ENCODE measurements at places on chromosomes 4 and X. TPM values are rescaled to one million over a fixed set of nuclear protein-coding genes. Genes with fewer than 3 reads are reported as not detected.
A peak's percentile ranks its signal among the peaks of the same experiment; 100 is the strongest.

The VEGFD gene
- total RNA-seq = not detected

The MAGEB2 gene
- not detected for total RNA-seq

The GUCY1A1 gene
- 0.44 TPM for total RNA-seq

The GPC3 gene
- total RNA-seq = 1.1 TPM

The NPNT gene
- total RNA-seq = not detected

The PNMA3 gene
- total RNA-seq = 4.6 TPM

The TRIM61 gene
- 1.9 TPM for total RNA-seq

The PLAC8 gene
- 124 TPM for total RNA-seq

The AREG gene
- 0.59 TPM for total RNA-seq

The XAGE2 gene
- total RNA-seq = not detected

The ELK1 gene
- total RNA-seq = 28.5 TPM

The F8 gene
- total RNA-seq = 2.7 TPM

- no peak for DNase-seq
These were observed 5.5 kb downstream of the GRIA2 start for GRCh38 chr4:157226035-157226434.

DNA sequence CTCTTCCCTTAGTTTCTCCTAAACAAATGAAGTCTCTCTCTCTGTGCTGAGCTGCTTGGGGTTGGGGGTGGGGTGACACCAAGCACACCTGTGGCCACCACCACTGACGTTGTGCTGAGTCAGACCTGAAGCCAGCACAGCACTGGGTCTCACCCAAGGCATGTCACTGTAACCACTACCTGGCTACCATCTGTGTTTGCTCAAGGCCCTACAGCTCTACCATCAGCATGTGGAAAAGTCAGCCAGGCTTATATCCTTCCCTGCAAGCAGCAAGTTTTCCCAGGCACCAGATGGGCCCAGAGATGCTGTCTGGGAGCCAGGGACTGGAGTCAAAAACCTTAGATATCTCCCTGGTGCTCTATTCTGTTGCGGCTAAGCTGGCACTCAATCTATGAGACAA, 6.9 kb downstream of the CXCL10 start:
- DNase-seq = no peak

GRCh38 chr4:95193391-95194224, 355.2 kb downstream of the UNC5C start:
- DNase-seq = no peak

DNA sequence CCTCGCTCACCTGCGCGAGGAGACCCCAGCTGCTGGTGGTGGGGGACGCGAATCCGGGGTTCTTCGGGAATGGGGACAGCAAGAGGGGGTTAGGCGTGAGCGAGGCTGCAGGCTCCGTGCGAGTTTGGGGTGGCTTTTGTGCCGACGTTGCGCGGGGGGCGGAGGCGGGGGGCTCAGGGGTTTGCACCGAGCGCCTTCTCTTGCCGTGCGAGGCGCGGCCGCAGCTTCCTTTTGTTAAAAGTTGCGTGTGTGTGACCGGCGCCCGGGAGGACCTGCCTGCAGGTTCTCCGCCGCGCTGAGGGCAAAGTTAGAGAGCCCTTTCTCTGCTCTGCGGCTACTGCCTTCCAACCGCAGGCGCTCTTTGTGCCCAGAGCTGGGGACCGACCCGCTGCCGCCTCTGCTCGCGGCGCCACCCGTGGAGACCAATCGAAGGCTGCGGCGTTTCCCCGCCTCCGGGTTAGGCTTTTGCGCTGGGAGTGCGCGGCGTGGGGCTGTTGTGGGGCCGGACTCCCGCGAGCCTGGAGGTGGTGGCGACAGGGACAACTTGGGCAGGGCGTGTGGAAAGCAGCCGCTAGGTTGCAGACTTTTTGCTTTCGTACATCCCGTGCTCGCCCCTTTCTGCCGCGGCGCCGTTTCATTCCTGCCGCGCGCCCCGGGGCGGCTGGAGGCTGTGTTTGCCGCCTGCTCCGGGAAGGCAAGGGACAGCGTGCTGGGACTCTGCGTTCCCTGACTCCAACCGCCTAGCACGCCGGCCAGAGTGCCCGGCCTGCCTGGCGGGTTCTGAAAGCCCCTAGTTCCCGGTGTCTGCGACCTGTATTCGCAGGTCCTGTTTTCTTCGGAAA, 716 bp downstream of the KIT start:
- peak; percentile 2 for DNase-seq

DNA sequence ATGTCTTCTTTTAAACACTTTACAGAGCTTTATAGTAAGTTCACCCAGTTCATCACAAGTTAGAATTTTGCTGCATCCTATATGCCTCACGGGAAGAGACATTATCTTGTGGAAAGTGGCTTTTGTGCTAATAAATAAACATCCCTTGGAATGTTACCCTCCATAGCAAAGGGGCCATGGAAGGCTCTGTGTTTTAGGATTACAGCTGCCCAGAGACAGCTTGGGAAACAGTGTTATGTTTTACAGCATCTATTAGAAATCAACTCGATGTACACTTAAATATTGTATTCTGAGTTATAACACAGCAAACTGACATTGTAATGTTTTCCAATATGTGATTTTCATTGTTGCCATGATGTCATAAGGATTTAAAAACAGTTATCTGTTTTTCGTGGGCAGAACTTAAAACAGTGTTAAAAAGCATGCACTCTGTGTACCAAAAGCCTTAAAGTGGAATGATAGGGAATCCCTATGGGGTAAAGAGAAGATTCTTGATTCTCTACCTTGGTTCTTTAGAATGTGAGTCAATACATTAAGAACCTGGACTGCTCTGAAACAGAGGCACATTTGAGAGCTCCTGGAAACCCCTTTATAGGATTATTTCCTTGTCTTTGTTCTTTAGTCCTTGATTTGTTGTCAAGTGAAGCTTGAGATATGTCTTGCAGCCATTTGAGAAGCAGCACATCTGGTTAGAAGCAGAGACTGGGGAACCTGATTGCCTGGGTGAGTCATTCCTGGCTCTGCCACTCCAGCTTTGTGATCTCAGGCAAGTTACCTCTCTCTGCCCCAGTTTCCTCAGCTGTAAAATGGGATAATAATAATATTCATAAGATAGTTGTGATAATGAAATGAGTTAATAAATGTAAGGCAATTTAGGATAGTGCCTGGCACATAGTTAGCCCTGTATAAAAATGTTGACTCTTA, 41.6 kb downstream of the ARHGAP10 start:
- DNase-seq = no peak

GRCh38 chrX:109403922-109404321, 78.0 kb downstream of the GUCY2F start:
- no peak for DNase-seq

- DNase-seq = no peak
These were observed 187.5 kb downstream of the NSUN7 start for GRCh38 chr4:40937140-40937725.

DNA sequence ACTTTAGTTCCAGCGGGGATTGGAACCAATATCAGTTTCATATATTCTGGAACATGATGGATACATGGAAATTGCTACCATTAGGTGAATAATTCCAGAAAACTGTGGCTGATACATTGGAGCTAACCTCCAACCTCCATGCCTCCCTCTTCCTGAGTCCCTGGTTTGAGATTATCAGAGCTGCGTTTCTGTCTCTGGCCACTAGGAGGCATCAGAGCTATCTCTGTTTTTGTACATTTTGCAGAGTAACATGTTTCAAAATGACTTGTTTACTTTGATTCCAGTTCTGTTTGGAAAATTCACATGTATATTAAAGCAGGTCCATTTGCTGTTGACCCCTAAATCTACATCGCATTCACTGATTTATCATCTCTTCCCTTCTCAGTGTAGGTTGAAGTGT, 2.4 kb upstream of the RAB40AL start:
- DNase-seq = peak; percentile 43

- DNase-seq = no peak
These were observed 64.9 kb downstream of the POLR2B start for GRCh38 chr4:57043347-57044251.

- no peak for DNase-seq
These were observed 56.5 kb downstream of the PRDM5 start for GRCh38 chr4:120865985-120866384.

- DNase-seq = no peak
These were observed 45.9 kb upstream of the WDR1 start for GRCh38 chr4:10162341-10163000.

DNA sequence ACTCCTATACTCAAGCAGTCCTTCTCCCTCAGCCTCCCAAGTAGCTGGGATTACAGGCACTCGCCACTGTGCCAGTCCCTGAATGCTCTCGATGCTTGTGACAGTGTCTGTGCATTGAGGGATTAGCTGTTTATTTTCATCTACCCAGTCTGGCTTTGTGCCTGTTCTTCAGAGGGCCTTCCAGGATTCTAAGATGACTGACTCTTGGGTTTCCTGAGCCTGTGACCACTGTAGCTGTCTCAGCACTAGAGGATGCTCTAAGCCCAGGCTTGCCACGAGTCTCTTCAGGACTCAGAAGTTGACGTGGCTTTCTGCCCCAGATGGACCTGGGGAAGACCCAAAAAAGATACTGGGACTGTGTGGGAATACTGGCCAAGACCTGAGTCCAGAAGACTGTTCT, 201.4 kb downstream of the ARHGAP10 start:
- no peak for DNase-seq

GRCh38 chr4:124085561-124086180, 626.9 kb downstream of the ANKRD50 start:
- DNase-seq = no peak

DNA sequence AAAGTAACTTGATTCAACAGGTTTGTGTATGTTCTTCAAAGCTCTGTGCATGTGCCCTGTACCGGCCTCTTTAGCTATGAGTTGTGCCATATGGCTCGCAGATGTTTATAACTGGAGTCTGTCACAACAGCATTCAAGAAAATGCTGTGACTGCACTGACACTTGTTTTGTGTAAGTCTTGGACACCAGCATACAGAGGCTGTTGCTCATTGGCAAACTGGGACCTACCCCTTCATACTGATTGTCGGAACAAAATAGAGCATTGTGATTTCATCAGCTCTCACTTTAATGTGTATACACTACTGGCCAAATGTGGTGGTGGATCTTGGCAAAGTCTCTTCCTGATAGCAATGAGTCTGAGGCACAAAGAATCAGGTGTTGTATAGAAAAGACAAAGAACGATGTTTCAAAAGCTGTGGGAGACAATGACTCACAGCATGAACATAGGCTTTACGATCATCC, 133.9 kb downstream of the EGF start:
- no peak for DNase-seq

- DNase-seq = no peak
These were observed 95.5 kb upstream of the KCTD8 start for GRCh38 chr4:44544158-44544557.

GRCh38 chr4:107037199-107037584, 1.1 kb upstream of the DKK2 start:
- no peak for DNase-seq

DNA sequence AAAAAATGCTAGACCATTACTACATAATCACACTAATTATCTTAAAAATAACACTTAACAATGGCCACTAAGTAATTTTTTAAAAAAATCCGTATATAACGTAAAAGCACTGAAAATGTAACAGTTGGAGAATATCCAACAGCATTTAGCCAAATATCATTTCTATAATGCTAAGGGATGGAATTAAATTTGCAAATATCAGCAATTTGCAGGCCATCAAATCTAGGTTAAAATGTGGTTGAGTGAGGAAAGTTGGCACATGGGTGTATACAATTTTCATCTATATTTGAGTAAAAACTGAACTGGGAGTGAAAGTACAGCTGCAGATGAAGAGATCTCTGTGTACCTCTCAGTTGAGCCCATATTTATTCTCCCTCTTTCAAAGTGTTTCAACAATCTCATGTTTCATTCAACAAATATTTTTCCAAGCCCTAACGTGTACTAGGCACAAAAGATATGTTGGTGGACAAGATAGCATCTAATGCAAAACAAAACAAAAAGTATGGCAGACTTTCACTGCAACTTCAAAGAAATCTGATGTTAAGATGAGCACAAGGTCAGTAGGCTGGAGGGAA, 63.0 kb downstream of the MBNL3 start:
- DNase-seq = no peak

GRCh38 chrX:12894074-12895030, 12.1 kb upstream of the TLR8 start:
- DNase-seq = peak; percentile 32

DNA sequence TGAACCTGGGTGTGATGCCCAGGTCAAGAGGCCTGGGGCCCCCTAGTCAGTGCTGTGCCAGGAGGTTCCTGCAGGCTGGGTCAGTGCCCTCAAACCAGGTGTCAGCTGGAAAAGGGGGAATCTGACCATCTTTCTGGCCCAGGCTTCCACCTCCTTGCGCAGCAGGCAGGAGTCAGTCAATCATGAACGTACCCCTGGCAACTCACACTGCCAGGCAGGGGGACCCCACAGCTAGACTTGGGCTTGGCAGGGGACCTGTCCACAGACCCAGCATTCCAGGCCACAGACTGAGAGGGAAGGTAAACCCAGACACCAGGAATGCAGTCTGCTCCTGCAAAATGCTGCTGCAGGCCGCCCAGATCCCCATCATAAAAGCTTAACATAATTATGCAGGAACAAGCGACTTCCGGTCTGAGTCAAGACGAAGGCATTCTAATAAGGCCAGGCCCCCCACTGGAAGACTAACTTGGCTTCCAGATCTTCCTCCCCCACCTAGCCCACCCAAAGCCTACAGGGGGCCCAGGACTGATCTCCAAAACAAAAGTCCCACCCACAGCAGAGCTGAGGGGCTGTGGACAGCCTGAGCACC, 156.3 kb downstream of the BCOR start:
- DNase-seq = no peak

GRCh38 chrX:13147733-13148132, 103.3 kb upstream of the FAM9C start:
- DNase-seq = no peak

Measured in T-cell (primary cell).